ENCODE measurements at places on chromosomes 3 and 15.

GRCh38 chr3:106119614-106120082, 250.8 kb upstream of the CBLB start:
- peak; percentile 51 for DNase-seq

DNA sequence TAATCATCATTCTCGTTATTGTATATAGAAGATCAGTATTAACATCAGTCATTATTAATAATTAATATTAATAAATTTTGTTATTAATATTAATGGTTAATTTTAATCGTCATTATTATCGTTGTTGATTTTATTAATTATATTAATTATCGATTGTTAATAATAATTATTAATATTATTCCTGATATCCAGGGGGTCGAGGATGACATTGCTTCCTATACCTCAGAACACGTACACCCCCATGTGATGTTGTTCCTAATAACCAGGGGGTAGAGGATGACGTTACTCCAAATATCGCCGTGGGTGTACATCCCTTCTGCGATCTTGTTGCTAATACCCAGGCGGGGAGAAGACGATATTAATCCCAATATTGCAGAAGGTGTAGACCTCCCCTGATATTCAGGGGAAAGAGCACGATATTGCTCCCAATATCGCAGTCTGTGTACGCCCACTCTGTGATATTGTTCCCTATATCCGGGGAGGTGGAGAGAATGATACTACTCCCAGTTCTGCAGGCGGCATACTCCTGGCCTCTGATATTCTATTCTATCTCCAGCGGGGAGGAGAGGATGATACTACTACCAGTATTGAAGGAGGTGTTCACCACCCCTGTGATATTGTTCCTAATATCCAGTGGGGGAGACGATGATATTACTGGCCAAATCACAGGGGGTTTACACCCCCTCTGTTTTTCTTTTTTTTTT, 22.3 kb upstream of the BMF start:
- DNase-seq = no peak

GRCh38 chr3:125175295-125176078, 37.1 kb downstream of the SLC12A8 start:
- no peak for DNase-seq

GRCh38 chr3:43959498-43960447, 269.0 kb downstream of the ABHD5 start:
- DNase-seq = no peak

DNA sequence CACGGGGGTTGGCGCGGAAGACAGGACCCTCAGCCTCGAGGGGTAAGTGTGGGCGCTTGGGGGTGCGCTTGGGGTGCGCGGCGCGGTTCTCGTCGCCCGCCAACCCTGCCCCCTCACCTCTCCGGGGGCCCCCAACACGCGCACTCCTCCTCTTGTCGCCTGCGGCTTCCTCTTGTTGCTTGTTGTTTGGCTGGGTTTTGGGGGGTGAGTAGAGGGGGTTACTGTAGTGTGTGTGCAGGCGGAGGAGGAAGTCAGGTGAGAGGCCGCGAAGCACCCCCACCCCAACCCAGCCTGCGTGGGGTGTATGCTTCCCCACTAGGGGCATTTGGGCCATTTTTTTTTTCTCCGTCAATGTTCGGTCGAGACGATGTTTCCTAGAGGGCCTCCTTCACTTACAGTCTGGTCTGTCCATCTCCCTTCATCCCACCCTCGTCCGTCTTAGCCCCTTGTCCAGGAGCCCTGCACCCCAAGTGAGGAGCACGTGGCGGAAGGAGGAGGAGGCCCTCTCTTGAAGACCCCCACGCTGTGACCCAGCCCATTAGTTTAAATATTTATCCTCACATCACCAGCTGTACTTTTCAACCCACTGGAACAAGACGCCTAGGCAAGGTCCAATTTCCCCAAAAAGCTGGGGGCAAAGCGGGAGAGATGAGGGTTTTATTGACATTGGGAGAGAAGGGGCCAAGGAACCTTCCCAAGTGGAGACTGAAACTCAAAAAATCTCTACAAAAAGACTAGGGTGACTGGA, 20.4 kb upstream of the SATB1 start:
- DNase-seq = no peak

- DNase-seq = no peak
Measured at GRCh38 chr3:29245441-29245840, 35.4 kb upstream of the RBMS3 start.

DNA sequence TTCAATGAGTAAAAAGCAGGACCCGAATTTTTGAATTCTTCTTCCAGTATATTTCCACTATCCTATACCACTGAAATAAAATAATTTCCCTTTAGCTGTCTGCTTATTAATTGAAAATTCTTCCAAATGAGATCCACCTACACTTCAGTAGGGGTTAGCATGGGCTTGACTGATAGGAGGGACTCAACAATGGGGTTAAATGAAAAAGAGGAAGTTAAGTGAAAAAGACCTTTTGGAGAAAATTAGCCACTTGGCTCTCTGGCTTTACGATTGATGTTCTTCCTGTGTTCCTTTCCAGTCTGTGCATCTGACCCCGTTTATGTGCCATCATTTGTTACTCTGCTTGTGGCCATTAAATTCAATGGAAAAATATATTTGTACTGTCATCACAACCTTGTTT, 54.0 kb upstream of the GCNT3 start:
- DNase-seq = no peak

- DNase-seq = no peak
Measured at GRCh38 chr3:157930000-157930780, 176.0 kb downstream of the SHOX2 start.

GRCh38 chr3:177179281-177180067, 17.8 kb downstream of the TBL1XR1 start:
- DNase-seq = no peak

GRCh38 chr15:79403501-79403900, 28.6 kb upstream of the MINAR1 start:
- peak; percentile 11 for DNase-seq

- peak; percentile 10 for DNase-seq
Measured at GRCh38 chr3:4898454-4899313, 80.6 kb upstream of the BHLHE40 start.

- no peak for DNase-seq
Measured at GRCh38 chr3:14145670-14146380, 21.0 kb downstream of the TMEM43 start.

DNA sequence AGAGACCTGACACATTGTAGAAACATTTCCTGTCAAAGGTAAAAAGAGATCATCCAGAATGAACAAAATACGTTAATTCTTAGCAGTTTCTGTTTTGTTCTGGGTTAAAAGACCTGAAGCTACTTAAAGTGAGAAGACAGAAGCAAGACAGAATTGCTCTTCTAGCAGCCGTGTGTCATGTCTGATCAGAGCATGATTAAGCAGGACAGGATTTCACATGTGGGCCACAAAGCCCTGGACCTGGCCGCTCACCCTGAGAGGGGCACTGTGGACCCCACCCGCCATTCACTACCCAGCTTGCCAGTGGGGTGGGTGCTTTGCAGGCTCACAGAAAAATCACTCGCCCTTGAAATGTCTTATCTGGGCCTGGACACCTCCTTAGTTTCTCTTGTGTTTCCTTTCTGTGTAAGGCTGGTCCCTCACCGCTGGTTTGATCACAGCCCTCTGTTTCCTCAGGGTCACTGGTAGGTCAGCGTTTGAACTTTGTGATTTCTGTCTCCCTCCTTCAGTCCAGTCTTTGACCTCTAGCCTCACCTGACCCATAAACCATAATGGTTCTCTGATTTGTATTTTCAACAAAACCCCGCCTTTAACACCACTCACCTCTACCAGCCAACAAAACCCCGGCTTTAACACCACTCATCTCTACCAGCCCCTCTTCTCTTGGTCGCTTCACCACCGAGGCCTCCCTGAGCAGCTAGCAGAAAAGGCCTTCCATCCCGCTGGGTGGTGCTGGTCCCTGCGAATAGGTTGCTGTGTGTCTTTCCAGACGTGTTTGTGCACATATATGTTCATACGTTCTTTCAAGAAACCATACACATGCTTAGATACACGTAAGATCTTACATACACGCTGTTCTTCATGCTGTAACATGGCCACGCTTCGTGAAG, 185.0 kb downstream of the OR4M2 start:
- DNase-seq = no peak

DNA sequence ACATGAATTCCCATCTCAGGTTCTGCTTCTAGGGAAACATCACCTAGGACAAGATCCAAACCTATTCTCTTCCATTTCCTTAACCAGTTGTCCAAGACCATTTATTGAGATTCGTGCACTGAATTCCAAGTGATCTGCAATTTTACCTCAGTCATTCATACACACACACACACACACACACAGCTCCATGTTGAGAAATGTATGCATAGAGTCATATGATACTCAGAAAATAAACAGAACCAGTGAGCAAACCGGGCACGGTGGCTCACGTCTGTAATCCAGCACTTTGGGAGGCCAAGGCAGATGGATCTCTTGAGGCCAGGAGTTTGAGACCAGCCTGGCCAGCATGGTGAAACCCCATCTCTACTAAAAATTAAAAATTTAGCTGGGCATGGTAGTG, 6.1 kb upstream of the KPNA1 start:
- DNase-seq = no peak

DNA sequence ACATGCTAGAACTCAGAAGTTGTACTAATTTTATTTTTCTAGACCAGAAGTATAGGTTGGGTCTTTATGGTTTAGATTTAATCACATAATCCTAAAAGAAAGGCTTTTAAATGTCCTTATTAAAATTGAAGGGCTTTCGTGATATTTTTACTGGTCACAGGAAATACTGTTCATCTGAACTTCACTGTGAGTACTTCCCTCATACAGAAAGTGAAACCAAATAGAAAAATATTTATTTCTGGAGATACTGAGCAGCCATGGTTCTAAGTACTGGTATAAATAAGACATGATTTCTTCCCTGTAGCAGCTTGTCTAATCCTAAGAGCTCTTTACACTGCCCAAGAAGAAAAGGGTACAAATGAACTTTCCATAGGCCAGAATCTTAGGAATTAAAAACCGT, 2.0 kb downstream of the SNRK start:
- peak; percentile 12 for DNase-seq

GRCh38 chr15:90710436-90711027, 6.6 kb upstream of the BLM start:
- DNase-seq = peak; percentile 11

- no peak for DNase-seq
Measured at GRCh38 chr3:172132159-172132586, 92.8 kb downstream of the FNDC3B start.

- no peak for DNase-seq
Measured at GRCh38 chr3:58665405-58665804, 1.2 kb downstream of the FAM3D start.

DNA sequence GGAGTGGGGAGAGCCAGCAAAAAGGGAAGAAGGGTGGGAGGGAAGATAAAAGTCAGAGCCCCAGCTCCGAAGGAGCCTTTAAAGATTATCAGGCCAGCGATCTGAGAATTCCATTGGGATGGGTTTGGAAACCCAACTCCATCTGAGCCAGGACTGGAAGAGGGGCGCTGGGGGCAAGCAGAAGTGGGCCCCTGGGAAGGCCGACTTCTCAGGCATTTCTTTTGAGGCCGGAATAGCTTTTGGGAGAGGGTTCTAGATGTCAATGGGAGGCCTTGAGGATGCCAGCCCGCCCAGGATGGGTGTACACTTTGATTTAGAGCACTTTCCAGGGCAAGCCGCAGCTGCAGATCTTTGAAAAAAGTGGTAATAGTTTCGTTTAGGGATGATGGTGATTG, 6.6 kb upstream of the SOX2 start:
- DNase-seq = no peak

GRCh38 chr3:101943029-101943428, 93.7 kb downstream of the NFKBIZ start:
- no peak for DNase-seq

DNA sequence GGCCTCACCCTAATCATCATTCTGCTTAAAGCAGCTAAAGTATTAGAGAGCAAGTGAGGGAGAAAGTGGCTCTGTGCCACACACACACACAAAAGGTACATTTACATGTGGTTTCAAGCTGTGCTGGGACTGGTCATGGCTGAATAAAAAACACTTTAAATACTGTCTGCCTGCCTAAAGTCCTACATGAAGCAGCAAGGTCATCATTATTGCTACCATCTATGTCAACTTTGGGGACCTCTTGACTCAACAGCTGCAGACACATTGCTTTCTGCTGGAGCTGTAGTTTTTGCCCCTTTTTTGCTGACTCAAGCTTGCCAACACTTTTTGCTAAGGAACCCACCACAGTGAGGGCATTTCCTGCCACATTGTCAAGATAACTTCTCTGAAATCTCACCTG, 1237.9 kb downstream of the ROBO2 start:
- DNase-seq = no peak

- no peak for DNase-seq
Measured at GRCh38 chr3:52070724-52071621, 14.6 kb upstream of the DUSP7 start.

DNA sequence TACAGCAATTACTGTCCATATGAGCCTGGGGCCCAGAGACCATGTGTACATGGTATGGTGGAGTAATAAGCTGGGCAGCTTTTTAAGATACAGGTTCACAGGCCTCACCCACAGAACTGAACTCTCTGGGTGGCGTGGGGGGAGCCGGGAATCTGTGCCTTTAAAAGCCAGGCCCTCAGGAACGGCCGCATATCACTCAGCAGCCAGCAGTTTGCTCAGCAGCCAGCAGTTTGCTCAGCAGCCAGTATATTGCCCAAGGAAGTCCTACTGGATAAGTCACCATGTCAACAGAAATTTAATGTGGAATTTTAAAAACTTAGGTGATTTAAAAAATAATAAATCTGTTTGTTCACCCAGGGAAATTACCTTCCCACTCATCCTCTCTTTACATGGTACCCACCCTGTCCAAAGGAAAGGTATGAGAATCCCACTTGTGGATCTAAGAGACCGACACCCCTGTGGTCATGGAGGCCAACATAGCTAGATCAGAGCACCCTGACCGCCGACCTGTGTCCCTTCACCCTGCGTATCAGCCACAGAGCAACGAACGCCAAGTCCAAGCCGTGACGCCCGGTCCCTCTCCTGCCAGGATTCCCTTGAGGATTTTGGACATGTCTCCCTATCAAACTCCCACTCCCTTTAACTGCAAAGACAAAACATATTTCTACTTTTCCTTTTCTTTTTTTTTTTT, 95.7 kb upstream of the CHRM5 start:
- DNase-seq = no peak

DNA sequence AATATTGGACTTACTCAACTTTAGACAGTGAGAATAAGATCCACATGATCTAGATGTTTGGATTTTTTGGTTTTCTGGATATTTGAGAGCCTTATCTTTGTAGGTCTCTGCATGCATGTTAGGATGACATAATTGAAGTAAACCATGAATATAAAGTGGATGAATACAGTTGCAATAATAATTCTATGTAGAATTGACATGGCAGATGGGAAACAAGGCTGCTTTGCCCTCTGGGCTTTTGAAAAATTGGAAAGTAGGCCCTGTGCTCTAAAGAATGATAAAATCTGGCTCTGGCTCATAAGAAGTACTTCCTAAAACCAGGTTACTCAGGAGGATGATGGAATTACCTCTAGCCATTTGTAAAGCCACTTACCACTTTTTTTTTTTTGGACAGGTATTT, 86.9 kb downstream of the ZNF609 start:
- DNase-seq = no peak

DNA sequence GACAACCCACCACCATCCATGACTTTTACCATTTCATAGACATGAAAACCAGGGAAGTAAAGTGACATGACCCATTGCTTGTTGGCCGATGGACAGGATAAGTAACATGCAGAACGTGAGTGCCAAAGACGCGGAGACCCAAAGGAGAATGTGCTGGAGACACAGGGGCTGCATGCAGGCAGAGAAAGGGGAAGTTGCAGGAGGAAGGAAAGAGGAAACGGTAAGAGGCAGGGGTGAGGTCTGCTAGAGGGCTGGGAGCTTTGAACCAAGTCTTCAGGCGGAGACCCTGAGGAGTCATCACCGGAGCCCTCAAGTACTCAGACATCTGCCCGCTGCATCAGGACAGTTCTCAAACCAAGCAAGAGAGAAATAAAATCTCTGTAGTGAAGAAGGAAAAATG, 34.9 kb downstream of the MAGEF1 start:
- DNase-seq = no peak

GRCh38 chr3:40605960-40606359, 81.2 kb downstream of the ZNF621 start:
- no peak for DNase-seq

All from fibroblast of skin of scalp (primary cell).